HCEC 1CT (cell line): ENCODE measurements at places on chromosomes 6 and 20.

GRCh38 chr6:30378290-30378937, 33.5 kb downstream of the RPP21 start:
- peak; percentile 1 for DNase-seq

GRCh38 chr20:33984182-33984719, 9.5 kb upstream of the RALY start:
- no peak for DNase-seq

DNA sequence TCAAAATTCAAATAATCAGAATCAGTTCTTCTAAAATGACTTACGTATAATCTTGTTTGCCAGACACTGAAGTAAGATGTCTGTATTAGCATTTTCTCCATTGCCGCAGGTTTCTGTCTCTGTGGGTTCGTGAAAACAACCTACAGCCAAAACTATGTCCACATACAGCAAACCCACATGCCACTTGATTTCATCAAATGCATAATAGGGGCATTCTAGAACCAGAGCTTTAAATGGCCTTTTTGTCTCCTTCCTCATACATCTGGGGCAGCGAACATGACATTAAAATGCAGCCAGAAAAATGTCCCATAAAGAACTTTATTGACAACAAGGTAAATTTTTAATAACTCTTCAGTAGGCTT, 90.2 kb upstream of the QKI start:
- no peak for DNase-seq

DNA sequence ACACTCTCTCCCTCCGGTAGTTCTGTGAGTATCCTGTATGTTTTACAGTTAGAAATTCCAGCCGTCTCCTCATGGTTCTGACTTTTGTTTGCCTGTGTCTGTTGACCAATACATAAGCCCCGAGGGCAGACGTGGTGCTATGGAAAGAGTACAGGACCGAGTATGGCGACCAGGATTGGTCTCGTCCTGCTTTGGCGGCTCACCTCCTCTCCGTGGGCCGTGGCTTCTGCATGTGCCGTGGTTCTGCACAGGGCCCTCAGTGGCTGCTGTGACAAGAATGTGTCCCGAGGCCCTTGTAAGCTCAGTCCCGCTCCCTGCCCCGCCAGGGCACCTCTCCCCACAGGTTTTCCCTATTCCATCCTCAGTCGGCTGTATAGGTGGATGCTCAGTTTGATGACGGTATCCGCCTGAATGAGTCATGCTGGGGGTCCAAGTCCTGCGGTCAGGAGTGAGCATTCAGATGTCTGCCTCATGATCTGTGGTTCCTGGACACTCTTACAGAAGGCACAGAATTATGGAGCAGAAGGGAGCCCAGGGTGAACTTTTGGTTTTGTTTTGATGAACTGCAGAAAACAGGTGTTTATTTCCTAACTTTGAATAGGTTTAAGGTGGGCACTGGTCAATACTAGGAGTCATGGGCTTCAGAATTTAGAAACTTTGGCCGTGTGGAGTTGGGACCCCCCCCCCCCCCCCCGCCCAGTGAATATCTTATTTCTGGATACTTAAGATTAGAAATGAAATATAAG, 1.2 kb downstream of the ARFGAP1 start:
- peak; percentile 64 for DNase-seq

DNA sequence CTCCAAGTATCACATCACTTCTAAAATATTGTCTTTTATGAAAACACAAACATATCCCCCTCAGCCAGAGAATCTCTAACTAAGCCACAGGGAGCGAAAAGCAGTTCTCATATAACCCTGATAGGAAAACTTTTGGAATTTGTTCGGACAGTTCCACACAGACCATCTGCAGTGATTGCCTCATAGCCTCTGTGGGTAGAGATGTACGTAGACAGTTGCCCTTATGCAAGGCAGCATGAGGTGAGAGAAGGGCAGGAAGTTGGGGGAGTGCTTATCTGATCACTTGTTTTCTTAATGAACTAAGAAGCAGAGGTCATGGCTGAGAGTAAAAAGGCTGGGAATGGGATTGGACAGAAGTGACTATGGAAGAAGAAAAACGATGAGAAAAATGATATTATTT, 39.6 kb downstream of the SLC23A2 start:
- no peak for DNase-seq

DNA sequence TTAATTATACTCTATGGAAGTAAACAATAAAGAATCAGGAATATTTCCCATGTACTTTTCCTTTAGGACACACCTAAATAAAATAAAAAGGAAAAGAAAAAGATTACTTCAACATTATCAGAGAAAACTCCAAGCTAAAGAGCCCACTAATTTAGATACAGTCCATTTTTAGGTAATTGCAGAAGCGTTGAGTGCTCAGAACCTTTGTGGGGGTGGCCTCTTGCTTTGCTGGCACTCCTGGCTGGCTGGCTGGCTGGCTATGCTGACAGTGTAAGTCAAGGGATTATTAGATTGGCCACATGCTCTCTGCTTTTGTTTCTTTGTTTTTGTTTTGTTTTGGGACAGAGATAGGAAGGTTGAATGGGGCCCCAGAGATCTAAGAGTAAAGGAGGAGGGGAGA, at the start of gene GJE1:
GJE1 (plus strand) TSS at position 301 of the 400 bp plus-strand sequence. CDS start 234 bp downstream, outside the sequence.
- no peak for DNase-seq

DNA sequence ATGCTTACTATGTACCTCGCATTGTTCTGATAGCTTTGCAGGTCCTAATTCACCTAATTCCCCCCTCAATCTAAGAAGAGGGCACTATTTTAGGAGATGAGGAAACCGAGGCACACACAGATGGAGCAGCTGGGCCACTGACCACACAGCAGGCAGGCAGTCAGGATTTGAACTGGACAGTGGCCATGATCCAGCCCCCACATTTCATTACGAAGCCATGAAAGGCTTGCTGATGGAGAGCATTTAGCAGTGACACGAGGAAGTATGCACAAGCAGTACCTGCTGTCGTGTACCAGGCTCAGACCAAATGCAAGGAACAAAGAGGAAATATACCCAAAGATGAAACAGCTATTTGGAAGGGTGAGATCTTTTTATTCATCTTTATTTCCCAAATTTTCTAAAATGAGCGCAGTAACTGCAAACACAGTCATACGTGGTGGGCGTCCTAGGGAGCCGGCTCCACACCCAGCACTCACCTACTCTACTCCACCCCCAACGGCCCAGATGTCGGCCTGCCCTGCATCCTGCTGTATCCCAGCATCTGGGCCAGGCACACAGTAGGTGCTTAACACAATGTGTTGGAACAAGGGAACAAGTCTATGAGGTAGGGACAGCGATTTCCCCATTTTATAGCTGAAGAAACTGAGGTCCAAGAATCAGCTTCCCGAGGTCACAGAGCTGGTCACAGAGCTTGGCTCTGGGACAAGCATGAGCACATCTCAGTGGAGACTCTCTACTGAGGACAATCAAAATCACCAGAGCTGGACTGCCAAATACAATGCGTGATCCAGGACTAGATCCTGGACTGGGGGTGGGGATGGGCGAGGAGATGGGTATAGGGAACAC, 15.0 kb downstream of the PREX1 start:
- DNase-seq: no peak

GRCh38 chr6:90846824-90847223, 260.0 kb upstream of the MAP3K7 start:
- no peak for DNase-seq

DNA sequence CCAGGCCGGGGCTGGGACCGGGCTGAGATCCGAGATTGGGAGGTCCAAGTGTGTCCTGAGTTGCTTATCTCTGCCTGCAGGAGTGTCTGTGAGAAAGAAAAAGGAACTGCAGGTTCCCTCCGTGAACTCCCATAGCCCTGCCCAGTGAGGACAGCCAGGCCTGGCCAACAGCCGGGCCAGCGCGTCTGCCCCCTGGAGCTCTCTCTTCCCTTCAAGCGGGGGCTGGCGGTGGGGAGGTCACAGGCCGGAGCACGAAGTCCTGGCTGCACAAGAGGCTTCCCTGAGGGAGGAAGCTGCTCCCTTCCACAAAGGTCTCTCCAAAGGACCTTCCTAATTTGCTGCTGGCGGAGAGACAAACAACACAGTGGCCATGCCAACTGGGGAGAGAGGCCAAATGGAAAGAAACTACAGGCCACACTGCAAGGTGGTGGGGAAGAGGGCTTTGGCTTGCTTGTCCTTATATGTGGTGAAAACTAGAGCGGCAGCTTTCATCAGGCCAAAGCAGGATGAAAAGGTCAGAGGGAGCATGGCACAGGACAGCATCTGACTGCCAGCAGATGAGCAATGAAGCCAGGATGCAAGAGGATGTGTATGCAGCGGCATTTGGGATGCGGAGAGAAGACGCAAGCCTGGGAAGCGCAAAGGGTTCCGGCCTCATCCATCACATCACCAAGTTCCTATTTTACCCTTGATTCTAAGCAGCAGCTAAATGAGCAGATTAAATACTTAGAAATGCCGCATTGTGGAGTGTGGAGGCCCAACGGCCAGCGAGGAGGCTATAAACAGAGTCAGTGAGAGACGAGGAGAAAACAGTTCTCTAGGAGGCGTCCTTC, 260.0 kb downstream of the ERMARD start:
- DNase-seq: no peak

GRCh38 chr20:45861221-45862075, 4.0 kb downstream of the ZSWIM3 start:
- no peak for DNase-seq

DNA sequence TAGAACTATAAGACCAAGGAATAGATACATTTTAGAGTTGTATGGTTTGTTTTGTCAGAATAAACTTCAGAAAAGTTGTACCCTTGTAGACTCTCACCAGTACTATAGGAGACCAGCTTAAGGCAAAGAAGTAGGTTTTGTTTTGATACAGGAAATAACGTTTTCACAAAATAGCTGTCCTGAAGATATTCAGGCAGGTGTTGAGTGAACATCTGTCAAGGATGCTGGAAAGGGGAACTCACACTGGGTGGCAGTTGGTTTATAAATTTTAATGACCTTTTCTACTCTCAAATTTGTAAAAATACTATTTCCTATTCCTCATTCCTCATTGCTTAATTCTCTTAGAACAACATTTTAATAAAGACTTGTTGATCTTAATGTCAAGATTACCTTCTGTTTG, 174.0 kb upstream of the MAN1A1 start:
- DNase-seq: no peak

- no peak for DNase-seq
Observed at GRCh38 chr6:134331256-134331655, 13.3 kb upstream of the SGK1 start.

GRCh38 chr6:152651986-152652385, 14.8 kb upstream of the SYNE1 start:
- no peak for DNase-seq

DNA sequence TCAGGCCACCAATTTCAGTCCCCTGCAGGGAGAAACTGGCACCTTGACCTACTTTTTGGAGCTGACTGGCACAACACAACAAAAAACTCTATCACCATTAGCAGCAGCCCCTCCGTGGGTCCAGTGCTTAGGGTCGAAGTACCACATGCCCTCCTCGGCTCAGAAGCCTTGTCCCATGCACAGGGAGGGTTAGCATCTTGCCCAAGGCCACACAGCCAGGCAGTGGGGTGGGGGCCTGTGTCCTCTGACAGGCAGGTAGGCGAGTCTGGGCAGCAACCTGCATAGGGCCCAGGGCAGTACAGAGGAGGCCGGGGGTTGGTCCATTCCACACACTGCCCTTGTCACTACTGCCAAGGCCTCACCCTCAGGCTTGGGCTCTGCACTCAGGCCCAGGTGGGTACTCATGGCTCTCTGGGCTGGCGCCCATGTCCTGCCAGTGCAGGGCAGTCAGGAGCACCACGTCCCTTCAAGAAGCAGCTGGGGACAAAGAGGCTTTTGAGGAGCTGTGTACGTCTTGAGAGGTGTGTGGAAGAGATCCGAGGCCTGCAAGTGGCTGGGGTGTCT, 53.6 kb downstream of the PYGB start:
- no peak for DNase-seq

DNA sequence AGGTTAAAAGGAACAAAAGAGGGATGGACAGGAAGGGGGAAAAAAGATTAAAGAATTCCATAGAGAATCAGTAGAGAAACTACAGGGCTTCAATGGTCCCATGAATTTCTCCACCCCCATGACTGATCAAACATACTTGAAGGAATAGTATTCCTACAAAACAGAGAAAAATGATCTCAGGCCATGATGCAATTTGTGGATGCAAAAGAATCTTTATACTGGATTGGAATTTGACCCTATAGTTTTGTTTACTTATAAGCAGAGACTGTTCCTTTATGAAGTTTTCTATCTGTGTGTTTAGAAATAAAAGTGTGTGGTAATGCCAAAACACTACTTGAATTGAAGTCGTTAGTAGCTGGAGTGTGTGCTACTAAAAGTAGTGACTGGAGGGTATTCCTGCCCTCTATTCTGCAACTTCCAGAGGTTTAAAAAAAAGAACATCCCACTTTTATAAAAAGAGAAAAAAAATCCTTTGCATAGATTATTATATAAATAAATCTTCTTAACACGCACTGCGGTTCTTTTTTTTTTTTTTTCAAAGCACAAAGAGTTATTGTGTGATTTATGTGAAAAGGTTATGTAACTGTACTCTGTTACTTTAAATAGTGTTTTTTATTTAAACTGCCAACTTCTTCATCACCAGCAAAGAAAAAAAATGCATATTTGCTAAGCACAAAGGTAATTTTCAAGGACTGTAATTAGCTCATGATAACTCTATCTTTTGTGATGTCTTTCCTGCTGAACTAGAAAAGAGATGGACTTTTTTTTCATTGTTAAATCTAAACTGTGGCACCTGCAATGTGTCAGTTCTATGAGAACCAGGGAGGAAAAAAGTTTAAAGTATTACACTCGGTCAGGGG, 214.5 kb upstream of the CITED2 start:
- peak; percentile 97 for DNase-seq

DNA sequence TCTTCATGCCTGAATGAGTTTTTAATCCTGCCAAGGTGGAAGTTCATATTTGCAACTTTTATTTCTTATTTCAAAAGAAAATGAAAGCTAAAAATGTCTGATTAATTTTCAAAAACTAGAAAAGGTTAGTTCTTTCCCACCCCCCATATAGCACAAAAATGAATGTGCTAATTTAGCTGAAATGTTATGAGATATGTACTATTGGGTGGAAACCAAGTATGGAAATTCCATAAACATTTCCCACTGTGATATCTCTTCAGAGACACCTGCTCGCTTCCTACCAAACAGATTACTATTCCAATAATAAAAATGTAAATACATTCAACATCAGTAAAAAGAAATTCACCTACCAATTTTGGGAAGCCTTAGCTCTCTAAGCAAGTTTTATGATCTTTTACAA, 678.6 kb upstream of the ID4 start:
- DNase-seq: no peak

- DNase-seq: no peak
Observed at GRCh38 chr6:6006006-6006427, 708 bp downstream of the NRN1 start.

GRCh38 chr20:33832103-33832804, 21.1 kb downstream of the CHMP4B start:
- DNase-seq: no peak

- DNase-seq: no peak
Observed at GRCh38 chr20:60558486-60558885, 600.3 kb downstream of the CDH26 start.

- no peak for DNase-seq
Observed at GRCh38 chr6:46733341-46733801, 1.8 kb downstream of the PLA2G7 start.

GRCh38 chr6:87658516-87658915, 43.5 kb downstream of the AKIRIN2 start:
- DNase-seq: no peak
